ENCODE measurements at places on chromosomes 1 and 21.

- no peak for DNase-seq
Observed at GRCh38 chr1:205455581-205456382, at the start of gene BLACAT1. Gene BLACAT1 (minus strand): TSS chr1:205456045.

- DNase-seq: peak; percentile 24
Observed at GRCh38 chr21:33042812-33043211, 17.1 kb downstream of the OLIG2 start.

DNA sequence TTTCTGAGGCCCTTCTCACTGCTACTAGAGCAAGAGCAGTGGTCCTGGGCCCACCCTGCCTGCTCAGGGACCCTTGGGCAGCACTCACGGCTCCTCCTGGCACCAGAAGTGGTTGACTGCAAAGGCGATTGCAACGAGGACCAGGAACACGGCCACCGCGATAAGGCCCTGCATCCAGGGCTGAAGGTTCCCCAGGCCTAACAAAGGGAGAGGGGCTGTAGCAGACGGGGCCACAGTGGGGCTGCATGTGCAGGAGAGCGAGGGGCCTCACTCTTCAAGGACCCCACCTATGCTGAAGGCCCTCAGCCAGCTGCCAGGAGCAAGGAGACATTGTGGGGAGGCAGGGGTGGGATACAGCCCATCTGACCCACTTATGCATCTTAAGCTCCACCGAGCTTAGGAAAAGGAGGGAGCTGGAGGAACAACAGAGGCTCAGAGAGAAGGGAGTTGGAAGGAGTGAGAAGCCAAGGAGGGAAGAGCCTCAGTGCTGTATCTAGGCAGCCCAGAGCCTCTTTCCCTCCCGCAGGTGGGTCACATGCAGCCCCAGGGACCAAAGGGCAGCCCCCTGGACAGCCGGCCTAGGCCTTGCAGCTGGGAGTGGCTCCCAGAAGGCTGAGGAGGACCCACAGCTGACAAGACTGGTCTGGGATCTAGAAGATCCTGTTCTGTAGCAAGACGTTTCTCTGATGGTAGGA, 2.5 kb downstream of the PDZK1IP1 start:
- DNase-seq: no peak

DNA sequence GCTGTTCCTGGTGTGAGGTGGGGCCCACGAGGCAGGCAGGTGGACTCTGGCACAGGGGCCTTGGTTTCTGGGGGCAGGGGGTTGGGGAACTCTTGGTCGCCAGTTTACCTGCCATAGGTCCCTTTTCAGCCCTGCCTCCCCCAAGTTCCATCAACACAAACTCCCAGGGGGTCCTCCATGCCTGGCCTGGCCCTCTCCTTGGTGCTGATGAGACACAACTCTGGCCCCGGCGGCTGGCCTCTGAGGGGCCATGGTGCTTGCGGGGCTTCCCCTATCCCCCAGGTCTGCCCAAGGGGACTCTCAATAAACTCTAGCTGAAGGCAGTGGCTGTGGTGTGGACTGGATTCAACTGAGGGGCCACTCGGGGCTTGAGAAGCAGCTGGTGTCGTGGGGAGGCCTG, 16.0 kb downstream of the HTR6 start:
- no peak for DNase-seq

DNA sequence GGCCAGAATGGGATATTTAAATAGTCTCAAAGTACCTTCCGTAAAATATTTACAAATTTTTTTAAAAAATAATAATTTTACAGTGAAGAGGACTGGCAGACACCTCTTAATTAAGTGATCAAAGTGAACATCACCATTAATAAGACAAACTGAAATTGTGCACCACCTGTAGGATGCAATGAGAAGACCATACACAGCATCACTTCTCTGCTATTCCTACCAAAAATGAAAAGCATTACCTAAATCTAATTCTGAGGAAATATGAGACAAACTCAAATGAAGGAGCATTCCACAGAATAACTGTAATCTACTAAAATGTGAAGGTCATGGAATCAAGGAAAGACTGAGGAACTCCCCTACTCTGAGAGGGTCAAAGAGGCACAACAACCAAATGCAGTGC, 68.2 kb upstream of the PRDX6 start:
- no peak for DNase-seq

DNA sequence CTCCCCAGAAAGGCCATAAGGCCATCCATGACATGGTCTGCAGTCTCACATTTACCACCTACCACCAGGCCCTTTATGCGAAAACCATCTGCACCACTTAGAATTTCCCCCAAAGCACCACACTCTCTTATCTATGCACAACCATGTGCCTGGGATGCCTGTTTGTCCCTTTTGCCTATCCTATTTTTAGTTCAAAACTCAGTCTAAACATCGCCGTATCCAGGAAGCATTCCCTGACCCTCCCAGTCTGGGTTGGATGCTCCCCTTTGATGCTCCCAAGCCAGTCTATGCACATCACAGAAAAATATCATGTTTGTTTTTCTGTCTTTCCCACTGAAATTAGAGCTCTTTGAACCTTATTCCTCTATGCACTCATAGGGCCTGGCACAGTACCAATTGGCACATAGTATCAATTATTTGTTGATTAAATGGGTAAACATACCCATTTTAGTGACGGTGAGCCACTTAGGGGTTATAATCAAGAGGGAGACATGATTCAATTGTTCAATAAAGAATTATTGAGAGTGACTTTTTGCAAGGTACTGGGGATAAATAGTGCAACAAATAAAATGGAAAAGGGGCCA, 6.7 kb downstream of the MPL start:
- no peak for DNase-seq

DNA sequence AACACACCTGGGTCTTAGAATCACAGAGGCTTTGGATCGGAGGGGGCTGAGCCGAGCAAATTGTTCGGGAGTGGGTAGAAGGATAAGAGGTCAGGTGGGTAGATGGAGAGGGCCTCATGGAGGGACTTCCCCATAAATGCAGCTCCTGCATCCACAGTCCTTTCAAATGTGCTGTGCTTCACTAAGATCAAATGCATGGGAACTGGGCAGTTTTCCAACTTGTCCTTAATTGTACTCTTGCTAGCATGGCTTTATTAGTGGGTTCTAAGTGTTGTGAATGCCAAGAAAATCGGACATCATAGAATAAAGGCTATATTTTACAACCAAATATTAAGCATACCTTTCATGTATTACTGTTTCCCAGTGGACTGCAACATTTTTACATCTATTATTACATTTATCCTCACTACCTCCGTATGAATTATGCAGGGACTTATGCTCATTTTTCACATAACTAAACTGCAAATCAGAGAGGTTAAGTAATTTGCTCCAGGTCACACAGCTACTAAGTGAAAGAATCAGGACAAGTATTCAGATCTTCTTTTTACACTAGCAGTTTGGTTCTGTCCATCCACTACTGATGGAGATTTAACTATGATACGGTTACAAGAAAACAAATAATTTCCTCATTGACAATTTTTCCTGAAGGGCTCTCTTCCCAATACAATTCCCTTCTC, 174.5 kb upstream of the RUNX1 start:
- DNase-seq: peak; percentile 18

DNA sequence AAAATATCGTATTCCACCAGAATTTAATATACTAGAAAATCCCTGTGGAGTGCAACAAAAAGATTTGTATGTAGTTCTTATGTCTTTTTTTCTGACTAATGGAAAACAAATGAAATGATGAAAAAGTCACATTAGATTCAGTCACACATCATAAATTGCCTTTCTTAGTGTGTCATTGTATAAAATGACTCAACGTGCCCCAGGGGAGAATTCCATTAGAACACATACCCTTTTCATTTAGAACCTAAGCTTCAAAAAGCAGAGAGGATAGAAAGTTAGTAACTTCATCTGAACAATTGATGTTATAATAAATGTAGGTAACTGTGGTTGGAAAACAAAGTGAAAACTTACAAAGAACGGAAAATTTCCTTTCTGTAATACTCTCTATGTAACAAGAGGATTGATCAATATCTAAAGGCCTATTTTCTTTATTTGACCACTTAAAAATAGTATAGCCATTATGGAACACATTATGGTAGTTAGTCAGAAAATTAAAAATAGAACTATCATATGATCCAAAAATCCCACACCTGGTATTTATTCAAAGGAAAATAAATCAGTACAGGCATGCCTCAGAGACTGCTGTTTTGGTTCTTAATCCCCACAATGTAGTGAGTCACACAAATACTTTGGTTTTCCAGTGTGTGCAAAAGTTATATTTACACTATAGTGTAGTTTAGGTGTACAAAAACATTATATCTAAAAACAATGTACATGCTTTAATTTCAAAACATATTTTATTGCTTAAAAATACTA, 1016.1 kb downstream of the KCNT2 start:
- DNase-seq: no peak

GRCh38 chr1:231039161-231040018, 664 bp downstream of the FAM89A start:
- no peak for DNase-seq

DNA sequence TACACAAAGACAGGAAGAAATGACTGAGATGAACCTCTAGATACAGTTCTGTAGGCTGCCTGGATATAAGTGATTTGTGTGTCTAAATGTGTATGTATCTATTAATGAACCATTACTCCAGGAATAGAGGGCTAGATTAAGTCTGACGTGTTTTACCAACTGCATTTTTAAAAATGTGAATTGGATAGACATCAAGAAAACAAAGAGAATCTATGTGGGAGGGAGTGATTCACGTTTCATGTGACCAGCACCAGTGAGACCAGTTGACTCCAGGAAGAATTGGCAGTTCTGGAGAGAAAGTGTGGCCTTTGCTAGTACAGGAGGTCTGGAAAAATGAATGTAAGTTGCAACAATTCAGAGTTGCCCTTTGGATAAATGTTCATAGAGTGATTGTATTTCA, 53.4 kb upstream of the RGS21 start:
- DNase-seq: no peak

- DNase-seq: no peak
Observed at GRCh38 chr1:159084867-159085266, 8.3 kb upstream of the AIM2 start.

DNA sequence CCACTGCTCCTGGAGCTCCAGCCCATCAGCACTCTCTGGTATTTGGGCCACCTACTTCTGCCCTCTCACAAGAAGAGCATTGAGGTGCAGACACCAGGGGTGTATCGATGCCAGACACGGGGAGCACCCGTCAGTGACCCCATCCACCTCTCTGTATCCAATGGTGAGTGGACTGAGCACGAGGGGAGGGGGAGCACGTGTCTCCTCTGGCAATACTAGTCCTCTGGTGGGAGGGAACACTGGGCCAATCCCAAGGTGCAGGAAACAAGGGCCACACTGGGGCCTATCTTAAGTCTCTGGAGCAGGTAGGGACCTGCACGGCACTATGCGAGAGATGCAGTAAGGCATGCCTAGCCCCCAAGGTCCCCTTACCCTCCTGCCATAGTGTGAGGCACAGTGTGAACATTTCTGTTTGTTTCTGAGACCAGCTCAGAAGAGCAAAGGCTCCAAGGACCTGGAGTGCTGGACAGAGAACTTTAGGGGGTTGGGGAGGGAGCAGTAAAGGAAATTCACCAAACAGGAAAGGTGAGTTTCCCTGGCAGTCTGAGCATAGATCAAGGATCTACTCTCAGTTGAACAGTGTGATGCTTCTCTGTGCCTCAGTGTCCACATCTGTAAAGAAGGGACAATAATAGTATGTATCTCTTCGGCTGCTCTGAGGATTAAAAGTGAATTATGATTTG, 2.3 kb downstream of the FCRLB start:
- no peak for DNase-seq

DNA sequence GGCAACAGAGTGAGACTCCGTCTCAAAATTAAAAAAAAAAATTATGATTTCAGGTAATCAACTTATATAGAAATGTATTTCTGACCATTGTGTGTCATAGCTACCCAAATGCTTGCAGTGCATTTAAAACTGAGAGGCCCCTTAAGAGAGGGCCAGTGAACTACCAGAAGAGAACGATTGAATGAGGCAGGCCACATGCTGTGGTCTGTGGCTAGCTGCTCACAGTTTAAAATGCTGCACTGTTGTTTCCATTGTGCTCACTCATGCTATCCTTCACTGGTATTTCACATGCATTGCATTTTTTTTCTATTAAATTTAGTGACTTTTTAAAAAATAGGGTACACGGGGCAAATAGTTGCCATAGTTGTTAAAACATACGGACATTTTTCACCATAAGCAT, 26.0 kb downstream of the CHML start:
- no peak for DNase-seq

DNA sequence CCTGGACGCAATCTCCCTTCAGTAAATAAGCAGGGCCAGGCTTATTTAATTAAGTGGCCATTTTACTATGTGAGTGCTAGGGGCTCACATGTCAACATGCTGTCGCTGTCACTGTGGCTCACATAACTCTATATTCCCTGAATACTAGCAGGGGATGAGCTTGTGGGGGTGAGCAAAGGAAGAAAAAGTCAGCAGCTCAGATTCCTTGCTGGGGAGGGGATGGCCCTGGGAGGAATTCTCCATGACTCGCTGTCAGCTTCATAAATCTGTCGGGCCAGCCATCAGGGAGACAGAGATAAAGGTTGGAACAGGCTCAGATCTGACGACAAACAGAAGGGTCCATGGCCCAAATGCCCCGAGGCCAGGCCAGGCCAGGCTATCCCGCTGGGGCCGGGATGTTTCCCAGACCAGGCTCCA, 26.0 kb upstream of the PLEKHG5 start:
- no peak for DNase-seq

- DNase-seq: no peak
Observed at GRCh38 chr21:34190576-34191321, 117.4 kb downstream of the MRPS6 start.

DNA sequence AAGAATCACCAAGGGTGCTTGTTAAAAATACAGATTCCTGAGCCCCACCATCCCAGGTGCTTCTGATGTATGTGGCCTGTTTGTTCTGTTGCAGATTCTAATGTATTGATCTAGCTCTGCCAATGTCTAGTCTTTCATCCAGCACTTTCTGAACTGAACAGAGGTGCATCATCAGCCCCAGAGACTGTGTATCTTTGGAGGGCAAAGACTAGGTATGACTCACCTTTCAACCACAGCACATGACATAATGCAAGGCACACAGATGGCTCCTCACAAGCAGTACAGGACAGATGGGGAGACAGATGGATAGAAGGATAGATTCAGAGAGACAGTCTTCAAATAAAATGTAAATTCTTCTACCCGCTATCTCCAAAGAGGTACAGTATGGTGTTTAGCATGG, 32.3 kb downstream of the CD58 start:
- no peak for DNase-seq

GRCh38 chr1:61752921-61753389, 10.7 kb downstream of the PATJ start:
- DNase-seq: no peak

DNA sequence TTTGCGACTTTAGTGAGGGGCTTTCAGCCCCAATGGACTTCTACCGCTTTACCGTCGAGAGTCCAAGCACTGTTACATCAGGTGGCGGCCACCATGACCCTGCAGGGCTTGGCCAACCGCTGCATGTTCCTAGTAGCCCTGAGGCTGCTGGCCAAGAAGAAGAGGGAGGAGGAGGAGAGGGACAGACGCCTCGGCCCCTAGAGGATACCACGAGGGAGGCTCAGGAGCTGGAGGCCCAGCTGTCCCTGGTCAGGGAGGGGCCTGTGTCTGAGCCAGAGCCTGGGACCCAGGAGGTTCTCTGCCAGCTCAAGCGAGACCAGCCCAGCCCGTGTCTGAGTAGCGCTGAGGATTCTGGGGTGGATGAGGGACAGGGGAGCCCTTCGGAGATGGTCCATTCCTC, 8.6 kb upstream of the SLC25A34 start:
- no peak for DNase-seq

- DNase-seq: no peak
Observed at GRCh38 chr1:203684094-203684493, 57.5 kb downstream of the ATP2B4 start.

All from NCI-H1105 (cell line).